M059J (cell line): ENCODE measurements at places on chromosomes 5 and 9.

- no peak for DNase-seq
Observed at GRCh38 chr5:145953202-145953601, 16.8 kb downstream of the SH3RF2 start.

DNA sequence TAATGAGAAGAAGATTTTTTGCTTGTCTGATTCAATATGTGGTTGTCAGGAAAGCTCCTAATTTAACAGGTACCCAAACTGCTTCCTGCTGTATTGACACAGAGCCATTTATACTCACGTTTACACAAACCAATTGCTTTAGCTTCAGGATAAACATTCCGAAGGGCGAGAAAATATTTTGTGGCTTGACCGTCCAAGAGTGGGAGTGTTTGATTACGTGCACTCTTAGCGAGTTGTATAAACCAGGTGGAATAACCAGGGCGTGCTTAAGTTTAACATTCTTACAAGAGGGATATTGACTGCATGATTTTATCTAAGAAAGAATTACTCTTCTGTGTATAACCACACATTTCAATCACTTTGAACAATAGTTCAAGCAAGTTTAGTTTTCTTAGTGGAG lies 278.7 kb upstream of the TYRP1 start:
- DNase-seq: peak; percentile 0

DNA sequence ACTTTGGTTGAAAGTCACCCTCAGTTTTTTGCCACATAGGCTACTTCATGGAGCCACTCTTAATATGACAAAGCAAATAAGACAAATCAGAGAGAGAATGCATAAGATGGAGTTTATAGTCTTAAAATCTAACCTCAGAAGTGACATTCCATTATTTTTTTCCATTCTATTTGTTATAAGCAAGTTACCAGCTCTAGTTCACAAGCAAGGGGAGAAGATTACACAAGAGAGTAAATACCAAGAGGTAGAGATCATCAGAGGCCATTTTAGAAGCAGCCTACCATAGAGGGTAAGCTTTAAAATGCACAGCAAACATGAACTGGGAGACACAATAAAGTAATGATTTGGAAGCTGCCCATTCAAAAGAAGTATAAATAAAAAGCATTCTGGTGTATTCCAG lies 651.3 kb upstream of the MEF2C start:
- DNase-seq: peak; percentile 4

DNA sequence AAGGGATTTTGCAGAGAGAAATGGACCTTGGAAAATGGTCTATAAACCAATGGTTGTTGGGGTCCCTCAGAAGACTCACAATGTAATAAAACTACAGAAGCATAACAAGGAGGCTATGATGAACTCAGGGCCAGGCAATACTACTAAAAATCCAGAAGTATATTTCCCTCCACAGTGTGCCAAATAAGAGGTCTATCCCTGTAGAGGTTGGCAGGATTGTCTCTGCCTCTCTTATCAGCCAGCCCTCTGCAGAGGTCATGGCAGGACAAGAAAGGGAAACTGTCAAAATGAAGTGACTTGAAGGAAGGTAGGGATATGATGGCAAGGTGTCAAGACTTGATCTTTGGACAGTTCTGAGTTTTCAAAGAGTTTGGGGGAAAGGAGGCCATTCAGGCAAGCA lies 115.7 kb upstream of the NR5A1 start:
- DNase-seq: no peak

DNA sequence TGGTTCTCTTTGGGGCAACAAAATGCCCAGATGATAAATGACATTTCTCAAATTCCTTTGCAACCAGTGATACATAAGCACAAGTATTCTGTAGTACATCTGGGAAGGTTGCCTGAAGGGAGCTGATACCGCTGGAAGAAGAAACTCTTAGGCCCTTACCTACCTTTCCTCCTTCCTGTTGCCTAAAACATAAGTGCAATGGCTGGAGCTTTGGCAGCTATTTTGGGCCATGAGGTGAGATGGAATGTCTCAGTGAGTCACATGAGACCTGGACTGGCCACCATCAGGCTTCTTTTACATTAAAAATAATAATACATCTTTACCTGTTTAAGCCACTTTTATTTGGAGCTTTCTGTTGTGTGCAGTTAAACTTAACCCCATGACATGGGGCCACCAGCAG lies 11.2 kb upstream of the ADGRD2 start:
- no peak for DNase-seq

DNA sequence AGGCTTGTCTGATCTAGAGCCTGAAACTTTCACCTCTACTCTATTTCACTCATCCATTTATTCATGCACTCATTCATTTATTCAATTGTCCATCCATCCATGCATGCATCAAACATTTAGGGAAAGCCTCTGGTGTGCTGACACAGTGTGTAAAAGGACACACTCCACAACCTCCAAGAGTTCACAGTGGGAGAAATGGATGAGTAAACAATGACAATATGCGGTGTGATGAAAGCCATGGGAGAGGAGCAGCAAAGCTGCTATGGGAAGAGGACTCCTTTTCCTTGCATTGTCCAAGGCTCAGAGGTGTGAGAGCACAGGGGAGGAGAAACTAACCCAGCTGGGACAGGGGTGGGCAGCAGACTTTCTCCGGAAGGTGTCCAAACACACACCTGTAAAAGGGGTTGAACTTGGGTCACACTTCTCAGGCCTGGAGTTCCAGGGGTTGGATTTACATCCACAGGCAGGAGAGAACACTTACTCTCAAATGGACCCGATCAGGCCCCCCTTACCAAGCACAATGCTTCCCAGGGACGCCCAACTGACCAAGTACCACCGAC lies 21.2 kb upstream of the PFDN1 start:
- DNase-seq: no peak
